ENCODE measurements at places on chromosomes 7 and 10.

DNA sequence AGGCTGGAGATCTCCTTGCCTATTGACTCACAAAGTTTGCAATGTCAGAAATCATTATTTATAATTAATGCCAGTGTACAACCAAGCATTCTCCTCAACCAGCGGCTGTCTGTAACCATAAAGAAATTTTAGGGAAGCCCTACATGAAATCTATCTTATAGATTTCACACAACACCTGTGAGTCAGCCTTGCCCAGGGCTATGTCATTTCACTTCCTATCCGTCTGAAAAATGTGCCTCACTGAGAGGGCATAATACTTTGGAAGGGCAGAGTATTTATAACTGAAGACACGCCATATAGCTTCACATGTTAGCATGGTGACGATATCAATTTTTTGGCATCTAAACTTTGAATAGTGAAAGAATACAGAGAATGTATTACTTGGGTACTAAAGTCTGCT lies 296.6 kb upstream of the ETV1 start:
- DNase-seq = no peak

DNA sequence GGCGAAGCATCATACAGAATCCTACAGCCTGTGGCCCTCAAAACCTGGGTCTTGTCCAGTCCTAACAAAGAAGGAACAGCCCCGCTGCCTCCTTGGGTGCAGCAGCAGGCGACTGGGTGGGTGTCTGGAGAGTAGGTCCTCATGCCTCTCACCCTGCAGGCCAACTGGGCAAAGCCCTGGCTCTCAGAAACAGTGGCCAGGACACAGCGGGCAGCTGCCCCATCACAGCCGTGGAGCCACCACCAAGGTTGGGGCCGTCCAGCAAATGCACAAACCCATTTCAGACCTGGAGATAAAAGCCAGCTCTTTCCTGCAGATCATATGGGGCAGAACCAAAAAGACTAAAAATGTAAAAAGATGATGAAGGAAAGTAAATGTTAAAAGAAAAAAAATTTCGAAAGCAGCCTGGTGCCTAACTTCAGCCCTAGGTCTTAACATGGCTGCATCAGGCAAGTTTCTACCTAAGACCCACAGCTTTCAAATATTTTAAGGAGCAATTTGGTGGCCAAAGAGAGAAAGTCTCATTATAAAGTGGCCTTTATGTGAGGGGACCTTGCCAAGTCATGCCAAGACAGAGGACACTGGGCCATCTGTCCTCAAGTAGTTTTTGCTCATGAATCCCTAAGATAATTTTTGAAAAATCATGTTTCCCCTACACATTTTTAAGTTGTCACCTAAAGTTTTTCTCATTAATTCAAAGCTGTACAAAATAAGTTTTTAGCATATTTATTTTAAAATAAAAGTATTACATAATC lies 142.1 kb downstream of the PAXIP1 start:
- DNase-seq = no peak

- no peak for DNase-seq
Measured at GRCh38 chr7:29893351-29893965, 87.2 kb downstream of the WIPF3 start.

GRCh38 chr10:71138166-71138830 lies 74.1 kb upstream of the UNC5B start:
- no peak for DNase-seq

DNA sequence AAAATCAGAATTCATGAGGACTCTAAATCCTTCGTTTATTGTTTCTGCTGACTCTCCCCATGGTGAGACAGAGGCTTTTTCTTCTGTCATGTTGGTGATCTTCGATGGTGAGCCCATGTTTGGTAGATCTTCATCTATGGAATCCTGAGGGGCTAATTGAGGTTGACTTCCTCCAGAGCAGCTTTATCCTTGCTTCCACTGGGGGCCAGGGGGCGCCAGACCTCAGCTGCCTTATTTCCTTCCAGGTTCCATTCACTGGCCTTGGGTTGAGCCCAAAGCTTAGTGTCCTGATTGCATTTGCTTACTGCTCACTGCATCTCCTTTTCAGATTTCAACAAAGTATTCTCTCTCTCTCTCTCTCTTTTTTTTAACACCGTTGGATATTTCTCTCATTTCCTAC lies 80.7 kb downstream of the GCC1 start:
- no peak for DNase-seq

DNA sequence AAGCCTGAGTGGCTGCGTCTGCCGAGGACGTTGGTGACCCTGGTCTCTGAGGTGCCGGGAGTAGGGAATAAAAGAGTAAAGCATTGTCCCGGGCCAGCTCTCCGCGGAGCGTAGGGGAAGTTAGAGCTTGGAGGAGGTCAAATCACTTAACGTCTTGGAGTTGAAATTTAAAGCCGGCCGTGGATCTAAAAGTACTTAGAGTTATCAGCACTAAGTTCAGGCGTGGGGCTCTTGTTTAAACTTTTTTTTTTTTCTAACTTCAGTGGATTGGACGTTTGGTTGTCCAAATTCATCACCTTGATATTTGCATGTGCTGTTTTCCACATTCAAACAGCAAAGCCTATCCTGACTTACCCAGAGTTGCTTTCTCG lies 700 bp downstream of the NIPSNAP2 start:
- DNase-seq = peak; percentile 46
